Liver (tissue), 10 donors: ENCODE measurements at places on chromosomes 1 and 21.

DNA sequence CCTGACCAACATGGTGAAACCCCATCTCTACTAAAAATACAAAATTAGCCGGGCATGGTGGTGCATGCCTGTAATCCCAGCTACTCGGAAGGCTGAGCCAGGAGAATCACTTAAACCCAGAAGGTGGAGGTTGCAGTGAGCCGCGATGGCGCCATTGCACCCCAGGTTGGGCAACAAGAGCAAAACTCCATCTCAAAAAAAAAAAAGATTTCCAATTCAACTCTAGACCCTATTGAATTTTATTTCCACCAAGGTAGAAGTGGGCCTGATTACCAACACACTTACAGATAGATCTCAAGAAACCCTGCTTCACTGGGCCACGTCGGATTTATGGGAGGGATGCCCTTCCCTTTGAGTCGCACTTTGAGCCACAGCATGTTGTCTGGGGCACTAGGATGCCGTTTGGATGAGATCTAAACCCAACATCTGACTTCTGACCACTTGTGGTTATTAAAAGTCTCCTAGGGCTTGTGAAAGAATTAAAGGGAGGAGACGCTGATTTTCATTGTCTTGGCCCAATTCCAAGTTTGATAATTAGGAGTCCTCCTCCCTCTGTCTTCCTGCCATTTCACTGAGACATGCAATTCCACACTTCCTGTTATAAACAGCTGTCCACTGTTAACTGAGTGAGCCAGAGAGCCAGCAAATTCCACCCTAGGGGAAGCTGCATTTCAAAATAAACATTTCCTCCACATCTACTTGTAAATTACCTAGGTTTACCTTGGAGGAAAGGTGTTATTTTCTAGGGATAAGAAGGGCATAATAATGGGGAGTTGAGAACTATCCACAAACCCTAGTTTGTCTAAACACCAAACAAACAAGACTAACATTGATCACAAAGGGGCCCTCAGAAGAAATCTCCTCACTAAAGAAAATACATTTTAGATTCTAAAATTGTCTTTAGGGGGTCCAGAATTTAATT lies 5.2 kb upstream of the RERE start:
- H3K36me3 ChIP-seq: no peaks in the 10 kb centered on the region
- no peaks in the 10 kb centered on the region for H3K4me1 ChIP-seq
- H3K27me3 ChIP-seq: no peaks in the 10 kb centered on the region
- no peak overlapping the region for H3K27ac ChIP-seq
- DNase-seq: no peak

- no peaks in the 10 kb centered on the region for H3K36me3 ChIP-seq
- H3K27me3 ChIP-seq: no peaks in the 10 kb centered on the region
- no peak overlapping the region for H3K27ac ChIP-seq
- DNase-seq: no peak
- H3K4me1 ChIP-seq: no peaks in the 10 kb centered on the region
- H3K4me3 ChIP-seq: no peak overlapping the region
These were observed 183.6 kb downstream of the DYRK1A start for GRCh38 chr21:37550157-37550556.

DNA sequence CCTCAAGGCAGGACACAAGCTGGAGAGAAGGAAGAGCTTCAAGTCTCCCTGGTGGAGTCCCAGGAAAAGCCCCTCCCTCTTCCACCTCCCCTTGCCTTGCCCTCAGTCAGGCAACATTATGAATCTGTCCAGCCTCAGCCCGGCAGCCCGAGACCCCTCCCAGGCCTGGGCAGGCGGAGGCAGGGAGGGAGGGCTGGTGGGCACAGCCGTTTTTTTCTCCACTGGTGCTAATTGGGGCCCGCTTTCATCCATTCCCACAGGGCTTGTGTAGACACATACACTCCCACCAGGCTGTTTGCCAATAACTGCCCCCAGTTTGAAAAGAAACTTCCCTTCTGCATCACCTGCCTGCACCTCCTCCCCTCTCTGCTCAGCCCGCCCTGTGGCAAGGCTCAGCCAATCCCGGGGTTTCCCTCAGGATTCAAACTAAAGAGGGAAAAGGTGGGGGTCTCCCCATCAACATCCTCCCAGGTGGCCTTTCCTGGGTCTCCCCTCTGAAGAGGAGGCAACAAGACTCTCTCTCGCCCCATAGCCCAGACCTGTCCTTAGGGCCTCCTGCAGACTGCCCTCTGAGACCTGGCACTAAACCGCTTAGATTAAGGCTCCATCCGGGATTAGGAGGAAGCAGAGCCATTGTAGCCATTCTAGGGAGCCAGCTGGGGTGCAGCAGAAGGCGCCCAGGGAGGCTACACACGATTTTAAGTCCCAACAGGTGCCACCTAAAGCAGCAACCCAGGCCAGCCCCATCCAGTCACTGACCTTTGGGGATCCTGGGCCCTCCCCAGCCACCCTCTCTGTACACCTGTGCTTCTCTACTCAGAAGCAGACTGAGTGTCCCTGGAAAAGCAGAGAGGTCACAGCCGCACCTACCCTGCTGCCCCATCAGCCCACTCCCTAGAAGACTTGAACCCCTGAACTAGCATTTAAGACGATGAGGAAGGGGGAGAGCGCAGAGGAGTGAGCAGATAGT lies 3.5 kb downstream of the IGSF9 start:
- H3K36me3 ChIP-seq: no peaks in the 10 kb centered on the region
- no peak overlapping the region for H3K27ac ChIP-seq
- peaks cover 15% of the 10 kb centered on the region for H3K4me1 ChIP-seq
- no peaks in the 10 kb centered on the region for H3K27me3 ChIP-seq
- DNase-seq: no peak

GRCh38 chr1:99650030-99650429 lies 4.1 kb downstream of the PALMD start:
- H3K4me1 ChIP-seq: peaks cover 61% of the 10 kb centered on the region
- H3K4me3 ChIP-seq: no peak overlapping the region
- no peak for DNase-seq
- H3K27me3 ChIP-seq: no peaks in the 10 kb centered on the region

DNA sequence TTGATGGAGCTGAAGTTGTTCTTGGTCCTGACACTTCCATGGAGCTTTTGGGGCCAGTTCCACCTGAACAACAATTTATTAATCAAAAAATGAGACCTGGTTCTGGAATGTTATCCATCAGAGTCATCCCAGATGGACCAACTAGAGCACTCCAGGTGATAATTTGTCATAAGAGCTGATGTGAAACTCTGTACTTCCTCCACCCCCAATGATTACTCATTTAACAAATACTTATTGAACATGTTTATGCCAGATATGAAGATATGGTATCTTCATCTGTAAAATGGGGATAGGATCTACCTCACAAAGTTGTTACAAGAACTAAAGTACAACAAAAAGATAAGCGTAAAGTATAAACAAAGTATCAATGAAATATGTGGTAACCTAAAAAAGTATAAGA lies 153.2 kb downstream of the VPS13D start:
- H3K27me3 ChIP-seq: no peaks in the 10 kb centered on the region
- H3K36me3 ChIP-seq: peaks cover 6% of the 10 kb centered on the region
- no peak overlapping the region for H3K4me3 ChIP-seq
- no peak for DNase-seq

- no peak overlapping the region for H3K4me3 ChIP-seq
- DNase-seq: no peak
- peaks cover 28% of the 10 kb centered on the region for H3K4me1 ChIP-seq
These were observed 82.8 kb downstream of the CD58 start for GRCh38 chr1:116488071-116488470.

DNA sequence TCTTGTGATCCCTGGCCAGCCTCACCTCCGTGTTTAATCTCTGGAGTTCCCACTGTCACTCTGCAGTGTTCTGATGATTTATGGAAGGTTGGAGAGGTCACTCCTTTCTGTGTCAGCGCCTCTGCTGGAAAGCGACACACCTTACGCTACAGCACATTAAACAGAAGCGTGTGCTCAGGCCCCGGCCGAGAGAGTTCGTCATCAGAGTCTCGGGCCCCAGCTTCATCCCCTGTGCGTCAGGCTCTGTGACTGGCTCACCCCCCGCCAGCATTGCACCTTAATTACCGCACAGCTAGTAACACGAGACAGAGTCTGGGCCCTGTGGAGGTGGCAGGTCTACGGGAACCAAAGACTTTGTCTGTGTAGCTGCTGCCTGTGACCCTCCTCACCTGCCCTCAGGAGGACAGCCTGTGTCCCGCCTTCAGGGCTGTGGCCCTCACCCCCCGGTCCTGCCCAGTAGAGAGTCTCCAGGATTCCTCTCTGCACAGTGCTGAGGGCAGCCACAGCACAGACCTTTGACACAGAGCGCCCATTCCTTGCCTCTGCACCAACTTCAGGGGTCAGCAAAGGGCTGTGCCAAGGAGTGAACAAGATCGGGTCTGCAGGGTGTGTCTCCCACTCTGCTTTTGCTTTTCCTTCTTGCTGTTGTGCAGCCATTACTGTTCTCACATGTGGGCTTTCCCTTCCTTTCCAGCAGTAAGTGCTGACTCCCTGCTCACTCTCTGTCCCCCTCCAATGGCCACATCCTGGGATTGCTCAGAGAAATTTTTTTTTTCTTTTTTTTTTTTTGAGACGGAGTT lies 157.6 kb downstream of the PGBD5 start:
- H3K4me1 ChIP-seq: no peaks in the 10 kb centered on the region
- H3K27me3 ChIP-seq: no peaks in the 10 kb centered on the region
- peaks cover 16% of the 10 kb centered on the region for H3K36me3 ChIP-seq
- no peak overlapping the region for H3K27ac ChIP-seq
- no peak for DNase-seq
- no peak overlapping the region for H3K4me3 ChIP-seq

DNA sequence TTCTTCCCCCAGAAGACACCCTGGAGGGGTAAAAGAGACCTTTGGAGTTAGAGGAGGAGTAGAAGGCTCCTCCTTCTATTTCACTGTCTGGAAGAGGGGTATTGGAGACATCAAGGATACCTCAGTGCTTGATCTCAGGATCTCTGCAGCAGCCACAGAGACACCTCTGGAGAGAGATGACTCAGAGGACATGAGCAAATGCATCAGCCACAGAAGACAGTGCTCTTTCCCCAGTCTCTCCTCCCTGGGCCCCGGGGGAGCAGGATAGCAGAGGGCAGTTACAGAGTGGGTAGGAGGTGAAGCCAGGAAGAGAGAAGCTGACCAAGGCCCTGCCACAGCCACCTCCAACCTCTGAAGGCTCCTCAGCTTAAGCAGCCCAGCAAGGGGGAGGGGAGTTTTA lies 15.3 kb upstream of the TEDDM1 start:
- DNase-seq: no peak
- H3K27me3 ChIP-seq: no peaks in the 10 kb centered on the region
- no peak overlapping the region for H3K27ac ChIP-seq
- H3K36me3 ChIP-seq: no peaks in the 10 kb centered on the region
- peaks cover 2% of the 10 kb centered on the region for H3K4me1 ChIP-seq

GRCh38 chr1:248786156-248786555 lies 30.6 kb upstream of the LYPD8 start:
- no peaks in the 10 kb centered on the region for H3K36me3 ChIP-seq
- H3K27ac ChIP-seq: no peak overlapping the region
- H3K27me3 ChIP-seq: no peaks in the 10 kb centered on the region
- no peak for DNase-seq
- H3K4me1 ChIP-seq: no peaks in the 10 kb centered on the region
- H3K4me3 ChIP-seq: no peak overlapping the region

DNA sequence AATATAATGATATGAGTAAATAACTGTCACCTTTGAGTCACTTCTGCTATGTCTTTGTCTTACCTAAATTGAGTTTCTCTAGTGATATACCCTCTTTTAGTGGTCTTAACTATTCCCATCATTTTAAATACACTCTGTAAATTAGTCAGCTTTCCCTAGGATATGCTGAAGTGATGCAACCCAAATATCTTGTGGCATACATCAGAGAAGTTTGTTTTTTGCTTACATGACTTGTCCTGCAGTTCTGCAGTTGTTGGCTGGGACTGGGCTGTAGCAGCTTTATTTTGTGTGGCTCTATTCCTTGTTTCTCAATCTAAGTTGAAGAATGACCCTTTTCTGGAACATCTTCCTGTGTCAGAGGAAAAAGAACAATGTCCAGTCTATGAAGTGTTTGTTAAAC lies 76.4 kb downstream of the TTC3 start:
- H3K4me1 ChIP-seq: peaks cover 8% of the 10 kb centered on the region
- H3K4me3 ChIP-seq: no peak overlapping the region
- no peak for DNase-seq
- no peaks in the 10 kb centered on the region for H3K27me3 ChIP-seq
- H3K27ac ChIP-seq: no peak overlapping the region
